ENCODE measurements at places on chromosomes 11 and 22.

GRCh38 chr22:22248878-22249277 is 4.3 kb downstream of the VPREB1 start:
- DNase-seq, result no peak

DNA sequence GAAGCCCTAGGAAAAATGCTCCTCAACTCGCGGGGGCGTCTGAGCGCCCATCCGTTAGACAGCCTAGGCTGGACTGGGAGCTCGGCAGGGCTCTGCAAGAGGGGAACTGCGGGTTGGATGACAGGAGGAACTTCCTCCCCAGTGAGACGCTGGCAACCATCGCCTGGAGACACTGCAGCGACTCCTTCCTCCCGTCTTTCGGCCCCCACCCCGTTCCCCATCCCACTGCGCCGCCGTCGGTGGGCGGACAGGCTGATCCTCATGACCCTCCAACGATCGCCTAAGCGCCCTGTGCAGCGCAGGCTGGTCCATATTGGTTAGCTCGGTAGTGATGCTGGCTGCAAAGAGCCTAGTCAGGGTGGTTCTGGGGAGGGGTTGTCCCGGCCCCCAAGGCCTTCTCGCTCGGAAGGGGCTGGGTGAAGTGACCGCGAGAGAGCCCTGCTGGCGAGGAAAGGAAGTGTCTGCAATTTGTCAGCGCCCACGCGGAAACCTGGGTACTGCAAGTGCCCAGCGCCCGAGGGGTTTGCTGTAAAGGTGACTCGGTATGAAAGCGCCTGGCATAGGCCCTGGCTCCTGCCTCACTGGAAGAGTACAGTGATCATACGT is 638 bp downstream of the NRGN start:
- DNase-seq, result peak; percentile 65

DNA sequence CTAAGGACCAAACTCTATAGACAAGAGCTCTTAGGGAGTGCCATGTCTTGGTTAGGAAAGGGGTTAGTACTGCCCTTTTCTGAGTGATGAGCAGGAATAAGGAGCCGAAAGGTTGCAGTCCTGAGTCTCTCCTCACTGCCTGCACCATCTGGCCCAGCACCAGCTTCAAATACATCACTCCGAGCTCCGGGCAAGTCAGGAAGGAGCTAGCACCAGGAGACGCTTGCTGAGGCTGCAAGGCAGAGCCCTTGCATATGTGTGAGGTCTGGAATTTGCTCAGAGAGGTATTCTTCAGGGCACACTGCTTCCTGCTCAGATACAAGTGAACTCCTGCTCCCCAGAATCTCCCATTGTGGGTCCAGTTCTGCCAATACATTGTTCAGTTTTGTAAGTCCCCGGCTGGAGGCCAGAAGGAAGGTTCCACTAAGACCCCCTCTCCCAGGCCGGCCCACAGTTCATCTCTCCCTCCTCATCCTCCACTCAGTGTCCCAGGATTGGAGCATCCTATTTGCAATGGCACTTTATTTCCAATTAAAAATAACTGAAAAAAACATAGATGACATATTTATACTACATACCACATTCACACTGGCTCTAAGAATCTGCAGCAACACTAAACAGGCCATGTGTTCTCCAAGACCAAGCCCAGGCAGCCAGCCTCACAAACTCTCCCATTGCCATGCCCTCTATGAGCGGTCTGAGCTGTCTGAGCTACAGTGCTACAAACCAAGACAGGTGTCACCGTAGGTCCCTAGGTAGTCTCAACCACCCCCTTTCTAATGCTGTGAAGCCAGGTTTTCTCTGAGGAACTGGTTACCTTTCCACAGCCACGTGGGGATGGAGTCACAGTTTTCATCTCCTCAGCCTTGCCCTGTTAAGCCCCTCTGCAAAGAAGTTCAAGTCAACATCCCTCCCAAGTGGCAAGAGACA is 55.1 kb upstream of the SPATA19 start:
- DNase-seq, result no peak

DNA sequence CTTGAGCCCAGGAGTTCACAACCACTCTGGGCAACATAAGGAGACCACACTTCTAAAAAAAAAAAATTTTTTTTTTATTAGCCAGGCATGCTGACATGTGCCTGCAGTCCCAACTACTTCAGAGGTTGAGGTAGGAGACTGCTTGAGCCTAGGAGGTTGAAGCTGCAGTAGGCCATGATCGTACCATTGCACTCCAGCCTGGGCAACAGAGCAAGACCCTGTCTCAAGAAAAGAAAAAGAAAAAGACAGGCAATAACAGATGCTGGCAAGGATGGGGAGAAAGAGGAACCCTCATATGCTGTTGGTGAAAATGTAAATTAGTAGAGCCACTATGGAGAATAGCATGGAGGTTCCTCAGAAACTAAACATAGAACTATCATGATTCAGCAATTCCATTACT is 64.8 kb downstream of the PAK1 start:
- no peak for DNase-seq

DNA sequence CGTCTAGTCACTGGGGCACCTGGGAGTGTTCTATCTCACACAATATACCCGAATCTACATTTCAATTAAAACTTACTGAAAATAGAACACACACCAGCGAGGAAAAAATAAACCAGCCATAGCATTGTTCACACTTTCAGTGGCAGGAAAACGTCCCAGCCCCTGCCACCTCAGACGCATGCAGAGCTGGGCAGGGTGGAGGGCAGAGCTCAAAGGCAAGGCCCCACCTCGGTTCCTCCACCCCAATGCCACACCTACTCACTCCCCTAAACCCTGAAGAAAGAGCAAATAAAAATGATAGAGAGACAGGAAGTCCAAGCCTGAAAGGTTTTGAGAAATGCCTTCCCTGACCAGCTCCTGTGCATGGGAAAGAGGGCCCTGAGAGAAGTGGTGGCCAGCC is 14.8 kb downstream of the B3GNT6 start:
- no peak for DNase-seq

DNA sequence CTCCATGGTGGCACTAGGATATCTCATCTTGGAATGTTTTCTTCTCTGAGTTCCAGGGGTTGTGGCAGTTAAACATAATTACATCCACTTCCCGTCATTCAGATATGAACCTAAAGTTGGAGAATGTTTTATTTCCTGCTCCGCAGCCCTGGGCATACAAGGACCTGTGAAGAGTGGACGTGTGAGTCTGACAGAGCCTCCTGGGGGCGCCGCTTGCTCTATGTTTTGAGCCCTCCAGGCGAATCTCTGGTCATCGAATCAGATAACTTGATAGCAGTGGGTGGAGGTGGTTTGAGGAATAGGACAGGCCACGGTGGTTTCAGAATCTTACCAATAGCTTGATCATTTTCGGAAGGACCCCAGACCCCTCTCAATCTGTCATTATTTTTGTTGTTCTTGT is 174.2 kb downstream of the NTM start:
- no peak for DNase-seq

GRCh38 chr11:49316180-49316579 is 107.8 kb upstream of the FOLH1 start:
- DNase-seq, result no peak

DNA sequence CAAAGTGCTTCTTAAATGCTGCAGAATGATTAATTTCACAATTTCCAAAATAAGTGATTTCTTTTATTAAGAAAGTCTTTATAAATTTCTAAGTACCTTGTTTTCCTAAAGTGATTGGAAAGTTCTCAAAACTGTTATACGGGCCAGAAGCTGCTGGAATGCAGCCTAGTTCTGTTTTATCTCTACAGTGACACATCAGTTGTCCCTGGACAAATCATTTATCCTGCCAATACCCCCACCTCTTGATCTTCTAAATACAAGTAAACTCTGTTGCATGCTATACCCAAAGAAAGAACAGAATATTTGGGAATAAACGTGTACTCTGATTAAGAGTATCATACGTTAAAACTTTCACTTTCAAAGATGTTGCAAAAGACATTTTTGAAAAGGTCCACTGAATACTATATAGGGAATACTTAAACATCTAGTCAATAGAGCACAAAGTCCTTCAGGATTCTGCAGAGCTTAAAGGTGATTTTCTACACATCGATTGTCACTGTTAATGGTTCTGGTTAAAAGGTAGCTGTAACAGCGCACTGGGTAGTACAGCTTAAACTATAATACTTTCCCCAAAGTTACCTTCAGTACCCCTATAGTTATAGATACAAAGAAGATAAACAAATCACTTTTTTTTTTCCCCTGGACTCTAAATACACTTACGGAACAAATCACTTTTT is 92.1 kb upstream of the APOA1 start:
- DNase-seq, result no peak

- no peak for DNase-seq
These were observed 7.1 kb downstream of the P2RY2 start for GRCh38 chr11:73225001-73225686.

GRCh38 chr11:125569915-125570621 is 791 bp downstream of the EI24 start:
- DNase-seq, result peak; percentile 19

DNA sequence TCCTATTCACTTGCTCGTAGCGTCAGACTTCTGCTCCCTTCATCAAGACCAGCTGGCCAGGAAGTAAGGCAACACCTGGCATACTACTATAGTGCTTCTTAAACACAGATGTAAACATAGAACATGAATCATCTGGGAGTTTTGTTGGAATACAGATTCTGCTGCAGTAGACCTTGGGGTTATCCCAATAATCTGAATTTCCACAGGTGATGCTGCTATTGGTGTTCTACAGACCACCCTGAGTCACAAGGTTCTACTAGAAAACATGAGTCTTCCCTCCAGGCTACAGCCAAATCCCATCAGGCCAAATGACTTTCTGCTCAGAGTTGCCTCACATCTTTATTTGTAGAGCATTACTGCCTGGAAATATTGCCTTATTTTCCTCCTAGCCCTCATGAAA is 175.2 kb downstream of the NELL1 start:
- DNase-seq, result no peak

DNA sequence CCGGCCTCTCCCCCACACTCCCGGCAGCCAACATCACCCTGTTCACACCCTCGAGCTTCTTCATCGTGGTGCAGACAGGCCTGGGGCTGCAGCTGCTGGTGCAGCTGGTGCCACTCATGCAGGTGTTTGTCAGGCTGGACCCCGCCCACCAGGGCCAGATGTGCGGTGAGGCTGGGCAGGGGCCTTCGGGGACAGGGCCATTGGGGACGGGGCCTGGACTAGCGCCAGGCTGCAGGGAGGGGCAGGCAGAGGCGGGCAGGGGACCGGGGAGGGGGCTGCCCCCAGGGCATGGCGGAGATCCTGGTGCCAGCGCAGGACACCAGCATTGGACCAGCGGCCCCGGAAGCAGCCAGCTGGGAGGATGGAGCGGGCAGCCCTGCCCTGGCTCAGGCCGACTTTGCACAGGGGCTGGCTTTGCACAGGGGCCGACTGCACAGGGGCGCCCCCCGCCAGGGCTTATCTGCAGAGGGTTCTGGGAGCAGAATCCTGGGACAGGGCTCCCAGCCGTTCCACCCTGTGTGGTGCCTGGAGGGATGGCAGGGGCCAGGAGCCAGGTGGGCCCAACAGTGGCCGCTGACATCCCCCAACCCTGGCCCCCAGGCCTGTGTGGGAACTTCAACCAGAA is 8.6 kb downstream of the MUC5B start:
- no peak for DNase-seq

- no peak for DNase-seq
These were observed 89.5 kb upstream of the KCNQ1OT1 start for GRCh38 chr11:2789331-2789730.

DNA sequence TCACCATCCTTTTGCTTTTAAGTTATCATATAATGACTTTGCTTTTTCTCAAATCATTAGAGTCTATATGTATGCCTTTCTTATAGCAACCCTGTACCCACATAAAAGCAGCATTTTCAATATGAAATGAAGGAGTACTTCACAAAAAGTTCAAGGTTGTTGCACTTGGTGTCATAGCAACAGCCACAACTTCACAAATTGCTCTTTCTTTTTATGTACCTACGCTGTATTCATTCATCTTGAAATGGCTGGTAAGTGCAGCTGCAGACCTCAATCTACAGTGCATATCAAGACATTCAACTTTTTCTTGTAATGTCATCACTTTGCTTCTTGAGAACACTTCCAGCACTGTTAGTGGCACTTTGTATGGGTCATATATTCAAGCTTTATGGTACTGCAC is 18.6 kb downstream of the CWC15 start:
- no peak for DNase-seq

- DNase-seq, result peak; percentile 86
These were observed 7.8 kb downstream of the SIGIRR start for GRCh38 chr11:406796-407650.

DNA sequence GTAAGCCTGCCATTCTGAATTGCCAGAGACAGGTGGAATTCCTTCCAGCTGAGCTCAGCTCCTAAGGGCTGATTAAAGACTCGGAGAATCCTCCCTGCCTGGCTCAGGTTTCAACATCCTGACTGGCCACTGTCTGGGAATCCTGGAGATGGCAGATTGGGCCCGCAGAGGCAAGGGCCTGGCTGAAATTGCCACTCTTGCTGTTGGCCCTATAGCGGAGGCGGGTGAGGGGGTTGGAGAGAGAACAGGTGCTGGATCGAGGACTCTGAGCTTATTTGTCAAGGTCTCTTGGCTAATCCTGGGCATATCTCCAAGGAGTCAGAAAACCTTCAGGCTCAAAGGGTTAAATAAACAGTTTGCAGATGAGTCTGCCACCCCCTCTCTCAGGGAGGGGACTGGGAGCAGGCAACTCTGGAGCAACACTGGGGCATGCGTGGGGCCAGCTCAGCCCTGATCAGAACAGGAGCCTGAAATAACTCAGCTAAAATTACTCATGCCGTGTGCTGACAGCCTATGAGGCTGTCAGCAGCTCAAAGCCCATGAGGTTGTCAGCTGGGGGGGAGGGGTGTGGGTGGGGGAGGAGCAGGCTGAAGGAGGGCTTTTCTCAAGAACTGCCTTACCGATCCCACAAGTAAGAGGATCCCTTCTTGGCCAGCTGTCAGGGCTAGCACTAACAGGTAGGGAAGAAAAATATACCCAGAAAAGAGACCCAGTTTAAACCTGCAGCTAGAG is 14.7 kb upstream of the MFRP start:
- peak; percentile 54 for DNase-seq

GRCh38 chr11:35751664-35752061 is 89.1 kb downstream of the TRIM44 start:
- no peak for DNase-seq

- peak; percentile 38 for DNase-seq
These were observed 34.2 kb upstream of the PRR5 start for GRCh38 chr22:44667829-44668189.

- DNase-seq, result no peak
These were observed 6.5 kb downstream of the SYT13 start for GRCh38 chr11:45279645-45280044.

- DNase-seq, result no peak
These were observed 32.5 kb downstream of the PLEKHA7 start for GRCh38 chr11:16981651-16982194.

GRCh38 chr22:27919942-27920755 is 1.1 kb upstream of the PITPNB start:
- DNase-seq, result no peak

GRCh38 chr22:38524429-38524828 is 18.3 kb upstream of the DDX17 start:
- no peak for DNase-seq

- DNase-seq, result no peak
These were observed 88.1 kb downstream of the MAML2 start for GRCh38 chr11:96254854-96255253.
